ENCODE measurements at places on chromosomes 4 and X. TPM values are rescaled to one million over a fixed set of nuclear protein-coding genes. Genes with fewer than 3 reads are reported as not detected.

FAM149A gene
- 12.8 TPM for total RNA-seq

CD38 gene
- 2.7 TPM for total RNA-seq

DNA sequence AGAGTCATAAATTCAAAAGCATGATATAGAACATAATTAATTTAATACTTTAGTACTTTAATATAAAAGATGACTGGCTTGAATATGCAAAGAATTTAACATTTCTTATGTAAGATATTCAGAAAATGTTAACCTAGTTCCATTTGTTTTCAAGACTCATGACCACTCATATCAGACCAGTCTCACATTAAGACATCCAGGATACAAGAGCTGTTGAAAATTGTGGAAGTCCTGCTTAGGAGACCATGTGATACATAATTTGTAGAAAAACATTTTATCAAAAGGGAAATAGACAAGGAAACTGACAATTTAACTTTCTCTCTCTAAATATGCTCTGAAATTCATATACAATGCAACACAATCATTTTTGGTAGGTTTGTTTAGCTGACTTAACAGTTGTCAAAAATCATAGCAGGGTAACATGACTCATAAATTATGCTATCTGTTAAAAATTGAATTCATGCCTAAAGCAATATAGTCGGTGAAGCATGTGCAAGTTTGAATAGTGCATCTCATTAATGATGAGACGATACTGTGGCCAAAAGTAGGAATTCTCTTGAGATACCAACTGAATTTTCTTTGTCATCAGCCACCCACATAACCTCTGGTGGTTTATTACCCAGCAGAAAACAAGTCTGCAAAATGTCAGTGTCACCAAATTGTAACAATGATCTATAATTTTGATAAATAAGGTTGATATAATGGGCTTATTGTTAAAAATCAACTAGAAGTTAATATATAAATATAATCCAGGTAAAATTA is 211.4 kb downstream of the GASK1B start:
- no peak for DNase-seq
- no peak overlapping the region for H3K27ac ChIP-seq
- H3K4me3 ChIP-seq = no peak overlapping the region
- no peaks in the 10 kb centered on the region for H3K4me1 ChIP-seq

GRCh38 chr4:15118292-15118691 is 116.0 kb downstream of the CPEB2 start:
- H3K4me3 ChIP-seq = no peak overlapping the region
- no peak overlapping the region for H3K27ac ChIP-seq
- no peaks in the 10 kb centered on the region for H3K27me3 ChIP-seq
- DNase-seq = no peak
- no peaks in the 10 kb centered on the region for H3K4me1 ChIP-seq

- no peaks in the 10 kb centered on the region for H3K27me3 ChIP-seq
- H3K4me1 ChIP-seq = no peaks in the 10 kb centered on the region
- H3K27ac ChIP-seq = no peak overlapping the region
- no peaks in the 10 kb centered on the region for H3K36me3 ChIP-seq
- no peak overlapping the region for H3K4me3 ChIP-seq
These were observed 101.7 kb upstream of the KLF8 start for GRCh38 chrX:56130436-56130835.

Data from heart left ventricle (tissue), 16 donors.